ENCODE measurements at places on chromosomes 1 and 21.

GRCh38 chr1:166969074-166969677, 6.2 kb downstream of the ILDR2 start:
- no peak for DNase-seq

DNA sequence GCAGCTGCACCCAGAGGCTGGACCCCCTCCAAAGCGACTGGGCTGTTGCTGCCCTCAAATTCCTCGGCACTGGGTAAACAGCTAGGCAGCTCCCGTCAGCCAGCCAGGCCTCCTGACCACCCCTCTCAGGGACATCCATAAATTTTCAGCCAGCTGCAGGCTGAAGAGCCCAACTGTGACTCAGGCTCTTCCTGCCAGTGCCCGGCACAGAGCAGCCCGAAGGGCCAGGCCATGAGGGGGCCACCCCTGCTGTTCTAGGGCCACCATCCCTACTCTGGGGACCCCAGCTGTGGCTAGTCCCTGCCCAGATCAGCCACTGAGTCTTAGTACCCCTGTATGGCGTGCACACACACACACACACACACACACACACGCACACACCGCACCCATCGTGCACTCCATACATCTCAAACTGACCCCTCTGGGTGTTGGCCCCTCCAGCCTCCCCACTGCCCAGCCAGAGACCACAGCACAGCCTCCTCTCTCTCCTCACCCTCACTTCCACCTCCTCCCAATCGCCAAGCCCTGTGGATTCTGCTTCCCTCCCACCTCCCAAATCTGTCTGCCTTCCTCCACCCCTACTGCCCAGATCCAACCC, 6.2 kb upstream of the LAPTM5 start:
- DNase-seq, result no peak

DNA sequence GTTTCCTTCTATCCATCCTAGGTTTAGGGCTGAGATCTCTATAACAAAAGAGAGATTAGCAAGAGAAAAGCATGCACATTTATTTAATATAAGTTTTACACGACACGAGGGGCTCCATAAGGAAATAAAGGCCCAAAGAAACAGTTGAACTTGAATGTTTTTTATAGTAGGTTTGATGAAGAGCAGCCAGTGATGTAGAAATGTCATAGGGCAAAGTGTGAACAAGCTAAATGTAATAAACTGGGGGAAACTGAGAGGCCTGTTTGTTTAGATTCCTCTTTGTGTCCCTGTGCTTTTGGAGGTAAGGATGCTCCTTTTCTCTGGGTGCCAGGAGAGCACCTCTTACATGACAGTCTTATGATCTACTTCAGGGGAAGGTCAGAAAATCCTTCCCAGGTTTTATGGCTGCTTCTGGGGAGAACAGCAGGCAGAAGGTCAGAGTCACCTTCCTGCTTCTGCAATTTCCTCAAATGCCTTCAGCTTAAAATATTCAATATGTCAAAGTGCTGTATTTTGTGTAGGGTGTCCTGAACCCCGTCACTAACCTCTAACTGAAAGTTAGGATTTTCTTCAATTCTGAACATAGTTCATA, 9.5 kb upstream of the HORMAD1 start:
- DNase-seq, result no peak

DNA sequence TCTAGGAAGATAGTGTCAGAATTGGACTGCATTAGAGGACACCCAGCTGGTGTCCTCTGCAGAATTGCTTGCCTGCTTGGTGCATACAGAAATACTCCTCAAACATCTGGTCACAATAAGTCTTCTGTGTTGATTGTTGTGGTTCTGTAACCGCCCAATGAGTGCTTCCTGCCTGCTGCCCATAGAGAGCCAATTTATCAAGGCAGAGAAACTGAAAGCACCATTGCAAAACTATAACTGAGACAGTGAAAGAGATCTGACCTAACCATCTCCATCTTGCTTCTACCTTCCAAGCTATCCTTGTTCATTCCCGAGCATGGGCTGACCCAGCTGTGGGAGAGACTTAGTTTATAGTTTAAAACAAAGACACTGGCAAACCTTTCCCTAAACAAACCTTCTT, 462.4 kb upstream of the RGS18 start:
- DNase-seq, result no peak

DNA sequence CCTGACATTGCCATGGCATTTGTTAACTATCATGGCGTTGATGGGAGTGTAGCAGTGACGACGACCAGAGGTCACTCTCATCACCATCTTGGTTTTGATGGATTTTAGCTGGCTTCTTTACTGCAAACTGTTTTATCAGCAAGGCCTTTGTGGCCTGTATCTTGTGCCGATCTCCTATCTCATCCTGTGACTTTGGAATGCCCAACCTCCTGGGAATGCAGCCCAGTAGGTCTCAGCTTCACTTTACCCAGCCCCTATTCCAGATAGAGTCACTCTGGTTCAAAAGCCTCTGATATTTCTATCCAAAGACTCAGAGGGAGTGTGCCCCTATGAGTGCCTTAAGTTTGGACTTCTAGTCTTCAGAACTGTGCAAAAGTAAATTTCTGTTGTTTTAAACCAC, 130.1 kb downstream of the ADAMTS1 start:
- DNase-seq, result no peak

DNA sequence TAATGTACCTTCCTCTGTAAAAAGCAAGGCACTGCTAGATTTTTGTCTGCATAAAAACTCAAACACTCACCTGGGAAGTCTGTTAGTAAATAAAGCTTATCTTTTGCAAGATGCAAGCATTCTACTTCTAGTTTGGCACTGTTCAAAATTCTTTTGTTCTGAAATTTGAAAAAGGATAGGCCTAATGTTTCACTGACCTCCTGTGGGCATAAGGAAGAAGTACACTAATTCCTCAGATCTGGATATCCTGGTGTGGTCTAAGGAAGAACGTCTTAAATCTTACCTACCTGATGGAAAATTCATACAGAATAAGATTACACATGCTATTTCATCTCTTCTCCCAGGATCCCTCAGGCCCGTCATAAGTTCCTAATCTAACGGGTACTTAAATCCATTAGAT, 93.5 kb upstream of the CAMK1G start:
- DNase-seq, result no peak

GRCh38 chr1:78145105-78145580, 99.4 kb downstream of the GIPC2 start:
- no peak for DNase-seq

DNA sequence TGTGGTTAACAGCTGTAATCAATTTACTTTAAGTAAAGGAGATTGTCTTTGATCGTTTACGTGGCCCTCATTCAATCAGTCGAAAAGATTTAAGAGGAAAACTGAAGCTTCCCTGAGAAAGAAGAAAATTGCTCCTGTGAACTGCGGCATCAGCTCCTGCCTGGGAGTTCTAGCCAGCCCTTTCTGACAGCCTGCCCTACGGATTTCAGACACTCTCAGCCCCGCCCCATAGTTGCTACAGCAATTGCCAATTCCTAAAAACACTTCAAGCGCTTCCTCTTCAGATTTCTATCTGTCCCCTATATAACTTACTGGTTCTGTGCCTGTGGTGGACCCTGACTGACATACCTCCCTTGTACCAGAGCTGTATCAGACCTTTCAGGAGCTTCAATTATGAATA, 277.6 kb downstream of the DSCAM start:
- DNase-seq, result no peak

- DNase-seq, result no peak
These were observed 108.6 kb downstream of the PBX1 start for GRCh38 chr1:164667600-164667999.

DNA sequence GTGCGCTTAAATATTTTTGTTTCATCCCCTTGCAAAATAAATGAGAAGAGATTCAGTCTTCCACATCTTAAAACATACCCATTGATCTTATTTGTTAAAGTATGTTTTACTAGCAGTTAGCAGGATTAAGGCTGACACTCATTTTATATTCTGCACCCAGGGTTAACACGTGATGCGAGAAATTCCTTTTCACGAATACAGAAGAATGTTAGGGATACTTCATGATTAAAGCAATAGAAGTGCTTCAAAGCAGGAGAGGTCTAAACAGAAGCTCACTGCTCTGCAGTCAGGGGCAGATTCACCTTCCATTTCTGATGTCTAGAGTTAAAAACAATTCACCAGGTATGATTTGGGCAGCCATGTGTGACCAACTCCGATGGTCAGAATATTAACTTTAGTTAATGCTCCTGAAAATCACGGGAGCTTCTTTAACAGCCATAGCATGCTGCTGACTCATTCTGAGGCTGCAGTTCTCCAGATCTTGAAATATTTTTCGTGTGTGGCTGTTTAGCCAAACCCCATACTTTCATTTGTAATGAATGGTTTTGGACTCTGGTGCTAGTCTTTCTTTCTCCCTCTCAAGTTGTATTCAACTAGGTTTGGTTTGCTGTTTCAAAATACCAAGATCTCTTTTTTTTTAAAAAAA, 19.7 kb downstream of the BCAR3 start:
- DNase-seq, result no peak

All from activated CD8-positive, alpha-beta memory T cell treated with anti-CD3 and anti-CD28 coated beads for 48 hours (primary cell).